ENCODE measurements at places on chromosomes 16 and 17. TPM values are rescaled to one million over a fixed set of nuclear protein-coding genes. Genes with fewer than 3 reads are reported as not detected.

The KRT31 gene
- 0.05 TPM for polyA plus RNA-seq

The NKIRAS2 gene
- polyA plus RNA-seq: 48.5 TPM

The SLC16A5 gene
- polyA plus RNA-seq: 10.9 TPM

The NOD2 gene
- 0.81 TPM for polyA plus RNA-seq

The KCNJ12 gene
- not detected for polyA plus RNA-seq

The LRRC36 gene
- polyA plus RNA-seq: 0.16 TPM

The CCL17 gene
- polyA plus RNA-seq: not detected
